ENCODE measurements at places on chromosomes 13 and 19. TPM values are rescaled to one million over a fixed set of nuclear protein-coding genes. Genes with fewer than 3 reads are reported as not detected.

TGFB1 gene
- 13.9 TPM for total RNA-seq

RPS16 gene
- total RNA-seq, result 1,406 TPM

SLC7A9 gene
- 1,183 TPM for total RNA-seq

DNA sequence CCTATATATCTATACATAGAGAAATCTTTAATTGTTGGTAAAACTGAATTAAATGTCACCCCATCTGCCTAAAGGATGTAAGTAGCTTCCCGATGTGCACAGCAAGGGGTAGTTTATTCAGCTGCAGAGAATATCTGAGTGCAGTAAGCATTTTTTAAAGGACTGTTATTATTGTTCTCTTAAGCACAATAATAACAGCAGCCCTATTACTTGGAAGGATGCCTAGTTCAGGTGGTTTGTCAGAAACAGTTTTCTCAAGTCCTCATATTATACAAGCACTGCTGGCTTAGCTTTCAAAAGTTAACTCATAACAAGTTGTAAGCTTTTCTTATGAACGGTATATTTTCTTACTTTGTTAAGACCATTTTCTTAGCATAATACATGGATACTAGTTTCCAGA lies 142.6 kb downstream of the CRYL1 start:
- no peak for DNase-seq

DNA sequence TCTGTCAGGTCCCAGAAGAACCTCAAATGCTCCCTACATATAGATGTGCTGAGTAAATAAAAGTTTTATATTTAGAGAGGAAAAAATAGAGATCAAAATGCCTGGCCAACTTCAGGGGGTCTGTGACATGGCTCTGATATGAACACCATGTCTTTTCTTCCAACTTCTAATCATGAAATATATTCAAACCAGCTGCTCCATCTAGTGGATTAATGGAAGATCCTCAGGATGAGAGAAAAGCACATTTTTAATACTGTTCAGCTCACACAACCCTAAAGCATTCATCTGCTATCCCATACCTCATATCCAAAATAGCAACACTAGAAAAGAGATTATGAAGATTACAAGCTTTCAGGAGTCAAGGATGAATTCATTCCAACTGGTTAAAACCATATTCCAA lies 56.0 kb upstream of the DOCK9 start:
- no peak for DNase-seq

DNA sequence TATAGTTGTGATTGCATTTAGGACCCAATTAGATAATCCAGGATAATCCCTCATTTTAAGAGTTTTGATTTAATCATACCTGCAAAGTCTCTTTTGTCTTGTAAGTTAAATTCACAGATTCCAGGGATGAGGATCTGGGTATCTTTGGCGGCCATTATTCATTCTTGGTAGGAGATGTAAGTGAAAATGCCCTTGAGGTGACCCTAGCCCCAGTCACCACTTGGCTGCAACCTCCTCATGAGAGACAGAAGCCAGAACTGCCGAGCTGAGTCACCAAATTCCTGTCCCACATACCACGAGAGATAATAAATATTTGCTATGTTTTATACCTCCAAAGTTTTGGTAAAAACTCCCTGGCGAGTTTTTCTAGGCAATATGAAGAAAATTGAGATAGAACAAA lies 389.4 kb downstream of the RFC3 start:
- DNase-seq, result no peak

GRCh38 chr13:79456051-79456450 lies 24.9 kb upstream of the NDFIP2 start:
- no peak for DNase-seq

DNA sequence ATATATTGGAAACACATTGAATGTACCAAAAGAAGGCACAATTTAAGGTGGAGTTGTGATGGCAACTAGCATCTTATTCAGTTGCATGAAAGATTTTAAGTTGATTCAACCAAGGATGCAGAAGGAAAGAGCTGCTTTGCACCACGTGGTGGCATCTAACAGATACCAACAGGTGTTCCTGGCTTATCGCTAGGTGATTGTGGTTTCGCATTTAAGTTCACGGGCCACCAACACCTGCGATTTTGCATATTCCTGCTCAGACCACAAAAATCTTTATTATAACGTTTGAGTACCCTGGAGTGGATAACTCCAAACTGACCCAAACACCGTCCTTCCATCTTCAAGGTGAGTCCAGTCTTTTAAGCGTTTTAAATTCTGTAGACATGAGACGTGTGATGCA lies 45.3 kb downstream of the RGCC start:
- DNase-seq, result peak; percentile 80

DNA sequence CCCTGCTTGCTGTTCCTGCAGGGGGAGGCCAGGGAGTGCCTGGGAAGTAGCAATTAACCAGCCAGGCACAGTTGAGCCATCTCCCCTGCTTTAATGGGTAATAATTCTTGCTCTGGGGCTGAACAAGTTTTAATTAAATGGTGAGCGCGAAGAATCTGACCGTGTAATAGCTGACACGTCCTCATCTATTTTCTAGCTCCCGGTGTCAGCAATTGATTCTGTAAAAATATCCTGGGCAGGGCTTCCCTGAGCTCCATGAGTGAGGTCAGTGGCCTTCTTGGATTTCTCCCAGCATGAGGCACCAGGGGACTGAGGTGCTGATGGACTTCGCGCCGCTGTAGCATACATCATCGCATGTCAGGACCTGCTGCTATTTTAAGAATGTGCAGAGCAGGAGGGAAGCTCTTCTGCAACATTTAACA lies 26.9 kb downstream of the SIPA1L3 start:
- no peak for DNase-seq

DNA sequence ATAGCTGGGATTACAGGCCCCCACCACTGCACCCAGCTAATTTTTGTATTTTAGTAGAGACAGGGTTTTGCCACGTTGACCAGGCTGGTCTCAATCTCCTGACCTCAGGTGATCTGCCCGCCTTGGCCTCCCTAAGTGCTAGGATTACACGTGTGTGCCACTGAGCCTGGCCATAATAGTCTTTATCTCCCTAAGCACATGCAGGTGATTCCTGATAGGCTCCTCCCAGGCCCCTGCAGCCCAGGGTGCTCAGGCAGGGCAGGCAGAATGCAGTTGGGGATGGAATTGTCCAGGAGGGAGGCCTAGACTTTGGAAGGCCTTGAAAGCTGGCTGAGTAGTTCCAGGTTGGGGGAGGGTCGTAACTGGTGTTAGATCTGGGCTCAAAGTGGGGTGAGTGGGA lies 8.5 kb downstream of the ZNF526 start:
- no peak for DNase-seq

DNA sequence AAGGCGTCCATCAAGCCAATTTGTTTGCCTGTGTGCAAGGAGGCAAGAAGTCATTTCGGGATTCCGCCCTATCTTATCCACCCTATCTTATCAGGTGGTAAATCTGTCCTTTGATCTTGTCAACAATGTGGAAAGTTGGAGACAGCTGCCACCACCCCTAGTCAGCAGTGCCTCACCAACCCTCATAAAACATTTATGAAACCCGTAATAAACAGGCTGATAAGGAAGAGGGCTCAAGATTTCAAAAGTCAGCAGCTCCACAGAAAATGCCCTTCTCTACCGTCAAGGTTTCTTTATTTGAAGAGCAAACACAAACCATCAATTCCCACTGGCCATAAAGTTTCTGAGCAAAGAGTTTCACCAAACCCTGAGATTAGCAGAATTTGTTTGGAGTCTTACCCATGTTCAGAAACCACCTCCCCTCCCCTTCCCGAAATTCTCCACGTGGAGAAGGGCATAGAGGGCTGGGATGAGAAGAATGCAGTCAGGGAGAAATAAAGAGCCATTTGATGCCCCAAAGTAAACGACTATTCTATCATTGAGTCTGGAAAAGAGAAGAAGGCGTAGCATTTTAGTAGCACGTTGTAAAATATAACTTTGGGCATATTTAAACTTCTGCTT lies 196.0 kb upstream of the GPR12 start:
- peak; percentile 71 for DNase-seq

DNA sequence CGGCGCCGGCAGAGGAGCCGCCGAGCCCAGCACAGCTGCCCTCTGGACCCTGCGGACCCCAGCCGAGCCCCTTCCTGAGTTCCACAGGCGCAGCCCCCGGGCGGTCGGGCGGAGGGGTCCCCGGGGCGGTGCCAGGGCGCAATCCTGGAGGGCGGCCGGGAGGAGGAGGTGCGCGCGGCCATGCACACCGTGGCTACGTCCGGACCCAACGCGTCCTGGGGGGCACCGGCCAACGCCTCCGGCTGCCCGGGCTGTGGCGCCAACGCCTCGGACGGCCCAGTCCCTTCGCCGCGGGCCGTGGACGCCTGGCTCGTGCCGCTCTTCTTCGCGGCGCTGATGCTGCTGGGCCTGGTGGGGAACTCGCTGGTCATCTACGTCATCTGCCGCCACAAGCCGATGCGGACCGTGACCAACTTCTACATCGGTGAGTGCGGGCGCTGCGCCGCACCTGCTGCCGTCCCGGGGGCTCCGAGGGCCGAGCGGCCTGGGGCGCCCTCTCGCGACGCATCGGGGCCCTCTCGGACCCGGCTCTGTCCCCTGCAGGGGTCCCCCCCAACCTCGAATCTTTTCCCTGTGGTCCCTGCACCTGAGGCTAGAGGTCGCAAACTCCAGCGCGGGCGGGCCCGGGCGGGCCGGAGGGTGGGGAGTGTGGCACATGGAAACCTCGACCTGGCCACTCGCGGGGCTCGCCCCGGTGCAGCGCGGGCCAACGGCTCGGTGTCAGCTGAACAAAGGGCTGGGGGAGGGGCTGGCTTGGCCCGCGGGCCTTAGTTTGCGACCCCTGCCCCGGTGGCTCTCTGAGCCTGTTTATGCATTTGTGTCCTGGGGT lies at the start of gene KISS1R:
TSS of gene KISS1R (plus strand) at position 11 of the 829 bp plus-strand sequence. CDS start at position 181, 170 bp downstream.
- peak; percentile 80 for DNase-seq

DNA sequence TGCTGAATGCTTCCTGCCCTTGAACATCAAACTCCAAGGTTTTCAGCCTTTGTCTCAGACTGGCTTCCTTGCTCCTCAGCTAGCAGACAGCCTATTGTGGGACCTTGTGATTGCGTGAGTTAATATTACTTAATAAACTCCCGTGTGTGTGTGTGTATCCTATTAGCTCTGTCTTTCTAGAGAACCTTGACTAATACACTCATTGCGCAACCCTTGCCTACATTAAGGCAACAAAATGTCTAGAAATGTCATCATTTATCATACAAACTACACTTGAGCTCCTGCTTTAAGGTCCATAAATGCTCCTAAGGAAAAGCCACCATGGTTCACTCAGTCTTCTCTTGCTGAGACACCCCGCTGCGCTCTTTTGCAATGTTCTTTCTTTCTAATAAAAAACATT lies 2861.0 kb downstream of the PCDH9 start:
- DNase-seq, result no peak

DNA sequence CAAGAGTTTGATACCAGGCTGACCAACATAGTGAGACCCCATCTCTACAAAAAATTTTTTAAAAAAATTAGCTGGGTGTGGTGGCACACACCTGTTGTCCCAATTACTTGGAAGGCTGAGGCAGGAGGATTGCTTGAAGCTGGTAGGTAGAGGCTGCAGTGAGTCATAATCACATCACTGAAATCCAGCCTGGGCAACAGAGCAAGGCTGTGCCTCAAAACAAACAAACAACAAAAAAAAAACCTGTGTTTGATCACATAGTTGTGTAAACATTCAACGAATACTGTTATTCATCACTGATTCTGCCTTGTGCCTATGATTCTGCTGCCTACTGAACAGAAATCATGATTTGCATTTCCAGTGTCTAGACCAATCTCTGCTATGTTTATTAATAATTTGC lies 134.0 kb downstream of the TBC1D4 start:
- no peak for DNase-seq

DNA sequence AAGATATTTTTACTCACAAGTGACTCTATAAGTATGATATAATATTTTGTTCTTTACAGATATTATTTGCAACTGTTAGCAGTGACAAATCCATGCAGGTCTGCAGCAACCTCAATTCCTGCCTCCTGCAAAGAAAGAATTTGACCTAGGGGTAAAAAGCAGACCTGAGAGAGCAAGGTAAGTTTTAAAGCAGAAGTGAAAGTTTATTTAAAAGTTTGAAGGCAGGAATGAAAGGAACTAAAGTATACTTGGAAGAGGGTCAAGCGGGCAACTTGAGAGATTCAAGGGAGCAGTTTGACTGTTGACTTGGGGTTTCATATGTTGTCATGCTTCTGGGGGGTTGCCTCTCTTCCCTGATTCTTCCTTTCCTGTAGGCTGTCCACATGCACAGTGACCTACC lies 520.1 kb upstream of the PCDH20 start:
- DNase-seq, result no peak

- DNase-seq, result no peak
Measured at GRCh38 chr19:55550321-55550650, 4.9 kb upstream of the SBK3 start.
